ENCODE measurements at places on chromosomes 3 and 15.
A peak's percentile ranks its signal among the peaks of the same experiment; 100 is the strongest.

DNA sequence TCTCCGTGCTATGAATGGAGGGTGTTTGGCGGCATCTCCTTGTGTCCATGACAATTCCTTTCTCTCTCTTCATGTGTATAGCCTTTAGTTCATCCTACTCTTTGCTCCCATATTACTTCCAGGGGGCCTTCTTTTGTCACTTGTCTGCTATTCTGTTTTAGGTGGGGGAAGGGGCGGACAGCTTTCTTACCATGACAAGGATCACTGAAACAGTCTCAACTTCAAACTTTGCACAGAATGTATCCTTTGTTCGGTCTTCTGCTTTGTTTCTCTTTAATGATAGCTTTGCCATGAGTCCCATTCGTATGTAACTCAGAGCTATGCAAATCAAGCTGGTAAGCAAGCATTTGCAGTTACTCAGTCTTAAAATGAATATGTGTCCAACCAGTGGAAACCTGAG lies 294.2 kb downstream of the TIGIT start:
- no peak for DNase-seq

GRCh38 chr15:29849218-29849617 lies 26.9 kb upstream of the TJP1 start:
- no peak for DNase-seq

DNA sequence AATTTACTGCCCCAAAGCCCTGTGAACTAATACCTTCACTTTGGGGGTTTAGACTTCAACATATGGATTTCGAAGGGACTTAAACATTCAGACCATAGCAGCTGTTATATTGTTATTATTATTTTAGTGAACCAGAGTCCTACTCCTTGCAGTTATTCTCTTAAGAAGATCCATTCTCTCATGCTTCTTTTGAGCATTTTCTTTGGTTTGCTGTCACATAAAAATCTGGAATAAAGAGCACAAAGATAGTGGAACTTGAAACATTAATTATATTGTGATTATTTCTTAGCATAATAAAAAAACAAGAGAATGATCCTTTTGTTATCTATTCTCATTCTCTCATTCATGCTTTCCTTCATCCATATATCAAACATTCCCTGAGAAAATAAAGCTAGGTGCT lies 166.4 kb upstream of the GBE1 start:
- no peak for DNase-seq

DNA sequence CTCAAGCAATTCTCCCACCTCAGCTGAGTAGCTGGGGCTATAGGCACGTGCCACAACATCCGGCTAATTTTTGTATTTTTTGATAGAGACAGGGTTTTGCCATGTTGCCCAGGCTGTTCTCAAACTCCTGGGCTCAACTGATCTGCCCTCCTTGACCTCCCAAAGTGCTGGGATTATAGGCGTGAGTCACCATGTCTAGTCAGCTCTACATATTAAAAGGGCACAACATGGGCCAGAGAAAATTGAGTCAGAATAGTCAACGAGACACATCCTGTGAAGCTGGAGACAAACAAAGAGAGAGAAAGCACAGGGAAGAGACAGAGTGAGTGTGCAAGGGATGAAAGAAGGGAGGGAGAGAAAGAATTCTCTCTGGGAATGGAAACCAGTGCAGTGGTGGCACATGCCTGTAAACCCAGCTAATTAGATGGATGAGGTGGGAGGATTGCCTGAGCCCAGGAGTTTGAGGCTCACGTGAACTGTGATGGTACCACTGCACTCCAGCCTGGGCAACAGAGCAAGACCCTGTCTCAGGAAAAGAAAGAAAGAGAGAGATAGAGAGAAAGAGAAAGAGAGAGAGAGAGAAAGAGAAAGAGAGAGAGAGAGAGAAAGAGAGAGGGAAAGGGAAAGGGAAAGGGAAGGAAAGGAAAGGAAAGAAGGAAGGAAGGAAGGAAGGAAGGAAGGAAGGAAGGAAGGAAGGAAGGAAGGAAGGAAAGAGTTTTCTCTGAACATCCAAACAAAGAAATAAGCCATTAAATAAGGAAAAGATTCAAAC lies 107.2 kb upstream of the SLC25A36 start:
- no peak for DNase-seq

GRCh38 chr15:49916998-49917397 lies 202.0 kb downstream of the ATP8B4 start:
- DNase-seq: no peak

GRCh38 chr3:48835650-48836366 lies 11.9 kb downstream of the PRKAR2A start:
- no peak for DNase-seq

DNA sequence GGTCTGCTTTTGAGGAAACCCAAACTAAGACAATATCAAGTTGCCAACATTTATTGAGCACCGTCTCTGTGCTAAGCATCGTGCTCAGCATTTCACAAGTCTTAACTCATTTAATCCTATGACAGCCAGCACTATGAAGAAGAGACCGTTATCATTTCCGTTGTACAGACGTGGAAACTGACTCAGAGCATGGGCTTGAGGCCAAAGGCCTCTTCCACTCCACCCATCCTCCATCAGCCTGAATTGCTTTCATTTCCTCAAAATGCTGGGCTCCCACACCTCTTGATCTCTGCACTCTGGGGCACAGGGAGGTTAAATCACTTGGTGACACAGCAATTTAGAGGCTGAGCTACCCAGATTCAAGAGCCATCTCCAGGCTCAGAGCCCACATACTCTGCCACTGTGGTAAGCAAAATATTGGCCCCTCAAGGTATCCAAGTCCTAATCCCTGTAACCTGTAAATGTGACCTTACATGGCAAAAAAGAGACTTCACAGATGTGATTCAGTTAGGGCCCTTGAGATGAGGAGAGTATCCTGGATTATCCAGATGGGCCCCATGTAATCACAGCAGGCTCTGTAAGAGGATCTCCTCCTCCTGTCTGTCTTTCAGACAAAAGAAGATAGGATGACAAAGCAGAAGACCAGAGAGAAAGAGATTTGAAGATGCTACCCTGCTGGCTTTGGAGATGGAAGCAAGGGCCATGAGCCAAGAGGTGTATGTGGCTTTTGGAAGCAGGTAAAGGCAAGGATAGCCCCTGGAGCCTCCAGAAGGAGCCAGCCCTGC lies 24.3 kb upstream of the FLNB start:
- no peak for DNase-seq

DNA sequence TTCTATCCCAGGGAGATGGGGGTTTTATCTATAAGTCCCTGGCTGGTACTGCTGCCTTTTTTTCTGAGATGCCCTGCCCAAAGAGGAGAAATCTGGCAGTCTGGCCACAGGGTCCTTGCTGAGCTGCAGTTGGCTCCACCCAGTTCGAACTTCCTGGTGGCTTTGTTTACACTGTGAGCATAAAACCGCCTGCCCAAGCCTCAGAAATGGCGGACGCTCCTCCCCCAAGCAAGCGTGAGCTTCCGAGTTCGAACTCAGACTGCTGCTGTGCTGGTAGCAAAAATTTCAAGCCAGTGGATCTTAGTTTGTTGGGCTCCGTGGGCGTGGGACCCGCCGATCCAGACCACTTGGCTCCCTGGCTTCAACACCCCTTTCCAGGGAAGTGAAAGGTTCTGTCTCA lies 126.8 kb upstream of the SUCLG2 start:
- DNase-seq: no peak

DNA sequence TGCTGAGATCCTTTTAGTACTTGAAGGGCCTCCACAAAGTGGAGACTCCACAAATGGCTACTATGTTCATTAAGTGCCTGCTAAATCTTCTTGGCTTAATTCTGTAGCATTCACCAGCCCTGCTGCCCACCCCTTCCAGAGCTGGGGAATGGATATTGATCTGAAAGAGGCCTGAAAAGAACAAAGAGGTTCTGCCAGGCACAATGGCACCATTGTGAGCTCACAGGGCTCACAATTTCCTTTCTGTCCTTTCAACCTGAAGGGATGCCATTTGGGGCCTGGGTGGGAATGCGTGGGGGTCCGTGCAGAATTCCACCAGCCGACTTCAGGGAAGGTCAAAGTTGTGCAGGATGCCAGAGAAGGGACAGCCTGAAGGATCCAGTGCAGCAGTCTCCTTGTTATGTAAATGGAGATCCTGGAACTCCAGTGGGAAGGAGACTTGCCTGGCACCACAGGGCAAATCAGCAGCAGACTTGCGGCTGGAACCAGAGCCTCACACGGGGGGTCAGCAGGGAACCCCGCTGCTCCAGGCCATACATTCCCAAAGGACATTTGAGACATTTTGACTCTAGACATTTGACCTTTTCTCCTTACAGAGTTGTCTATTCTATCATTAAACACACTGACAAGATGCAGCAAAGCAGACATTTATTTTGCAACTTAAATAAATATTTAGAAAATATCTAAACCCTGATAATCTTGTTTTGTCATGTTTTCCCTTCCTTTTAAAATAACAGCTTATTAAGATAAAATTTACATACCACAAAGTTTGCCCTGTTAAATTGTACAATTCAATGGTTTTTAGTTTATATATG lies 21.5 kb upstream of the MORF4L1 start:
- DNase-seq: no peak

DNA sequence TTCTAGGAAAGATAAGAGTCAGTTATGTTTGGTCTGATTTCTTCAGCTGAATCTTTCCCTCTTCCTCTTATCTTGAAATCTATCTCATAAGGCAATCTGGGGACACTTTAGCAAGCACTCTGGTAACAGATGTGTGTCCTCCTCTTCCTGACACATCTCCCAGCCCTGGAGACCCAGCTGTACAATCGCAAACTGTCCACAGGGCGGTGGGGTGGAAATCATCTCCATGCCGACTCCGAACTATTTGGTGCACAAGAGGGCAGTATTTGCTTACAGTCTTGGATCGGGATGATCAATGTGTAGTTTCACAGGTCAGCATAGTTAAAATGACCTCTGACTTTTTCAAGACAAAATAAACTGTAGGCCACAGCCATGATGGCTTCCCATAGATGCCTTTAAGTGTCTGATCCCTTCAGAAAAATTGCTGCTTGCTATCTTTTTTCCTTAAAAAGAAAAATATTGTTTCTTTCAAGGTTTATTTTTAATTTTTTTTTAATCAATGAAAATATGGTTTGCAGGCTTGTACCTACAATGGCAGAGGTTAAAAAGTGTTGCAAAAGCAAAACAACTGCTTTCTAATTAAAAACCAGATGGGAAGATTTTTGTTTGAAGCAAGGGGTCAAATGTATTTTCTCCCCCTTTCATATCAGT lies 17.7 kb downstream of the EEFSEC start:
- DNase-seq: peak; percentile 74

GRCh38 chr15:65530318-65531111 lies at the start of gene HACD3:
Gene HACD3, plus strand, starts transcription at chr15:65530463. Its CDS starts 169 bp downstream, at chr15:65530632.
- DNase-seq: peak; percentile 47

- DNase-seq: no peak
These were observed 22.5 kb downstream of the GLB1 start for GRCh38 chr3:33074217-33075067.

DNA sequence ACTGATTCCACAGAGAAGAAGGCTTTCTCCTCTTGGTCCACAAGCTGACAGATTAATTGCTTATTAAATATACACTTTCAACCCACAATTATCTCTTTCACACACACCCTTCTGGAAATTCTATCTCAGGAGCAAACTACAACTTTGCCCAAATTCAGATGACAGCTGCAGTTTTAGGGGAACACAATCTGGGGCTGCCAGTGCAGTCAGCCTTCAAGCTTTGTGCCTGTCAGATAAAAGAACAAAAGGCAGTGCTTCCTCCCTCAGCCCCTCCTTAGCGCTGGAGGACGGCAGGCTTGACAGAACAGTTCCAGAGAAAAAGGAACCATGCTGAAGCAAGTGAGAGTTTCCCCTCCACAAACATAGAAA lies 99.6 kb downstream of the TMCC1 start:
- no peak for DNase-seq

GRCh38 chr3:58052373-58053273 lies 44.4 kb downstream of the FLNB start:
- no peak for DNase-seq

GRCh38 chr3:149575213-149575960 lies 82.4 kb downstream of the WWTR1 start:
- DNase-seq: no peak

DNA sequence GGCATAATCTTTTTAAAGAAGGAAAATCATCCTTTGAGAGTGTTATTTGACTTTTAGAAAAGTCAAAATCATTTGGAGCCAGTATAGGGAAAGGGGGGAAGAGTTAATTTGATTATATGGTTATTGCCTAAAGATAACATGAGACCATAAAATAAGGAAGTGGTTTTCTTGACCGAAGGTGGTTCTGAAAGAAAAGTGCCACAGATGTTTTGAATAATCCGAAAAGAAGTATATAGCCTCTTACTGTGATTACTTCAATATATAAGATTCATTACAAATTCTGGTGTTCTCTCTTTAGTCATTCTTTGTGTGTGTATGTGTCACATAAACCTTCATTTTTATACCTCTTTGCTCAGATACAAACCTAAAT lies 1.1 kb downstream of the DNAJB11 start:
- DNase-seq: no peak

DNA sequence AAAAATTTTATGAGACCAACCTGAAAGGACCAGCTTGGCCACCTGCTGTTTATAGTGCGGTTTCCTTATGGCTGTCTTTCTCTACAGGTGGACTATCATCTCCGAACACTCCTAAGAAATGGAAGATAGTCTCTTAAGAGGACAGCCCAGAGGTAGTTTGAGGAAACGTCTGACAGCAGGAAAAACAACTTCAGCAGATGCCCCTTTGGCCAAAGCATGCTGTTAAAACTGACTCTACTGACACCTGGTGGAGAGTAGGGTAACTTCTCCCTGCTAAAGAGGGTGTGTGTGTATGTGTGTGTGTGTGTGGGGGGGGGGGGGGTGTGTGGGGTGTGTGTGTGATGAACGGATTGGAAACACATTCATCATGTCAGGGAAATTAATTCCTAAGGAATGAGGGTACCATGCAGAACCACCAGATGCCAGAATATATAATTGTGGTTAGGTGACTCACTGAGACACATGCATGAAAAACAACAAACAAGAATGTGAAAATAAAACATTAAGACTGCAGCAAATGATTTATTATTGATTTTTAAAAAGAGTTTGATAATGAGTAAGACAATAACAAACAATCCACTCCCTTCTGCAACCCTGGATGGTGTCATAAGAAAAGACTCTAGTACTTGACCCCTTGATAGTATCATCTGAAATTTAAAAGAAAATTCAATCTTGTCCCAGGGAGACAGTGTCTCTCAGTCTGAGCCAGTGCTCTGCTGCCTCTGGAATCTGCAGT lies 256.5 kb downstream of the THRB start:
- DNase-seq: no peak

DNA sequence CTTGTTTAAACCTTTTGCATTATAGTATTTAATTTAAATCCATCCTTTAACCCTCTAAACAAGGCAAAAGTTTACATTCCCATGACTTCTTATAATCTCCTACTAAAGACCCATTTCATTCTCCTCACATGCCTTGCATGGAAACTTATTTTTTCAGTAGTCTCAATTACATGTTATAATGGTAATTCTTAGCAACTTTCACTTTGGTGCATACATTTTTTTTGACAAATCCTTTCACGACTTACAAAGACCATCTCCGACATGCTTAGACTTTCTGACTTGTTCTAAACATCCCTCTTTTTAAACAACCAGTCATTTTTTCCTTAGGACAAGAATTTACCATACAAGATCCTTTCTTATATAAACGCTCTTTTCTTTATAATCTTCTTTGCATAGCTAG lies 615.4 kb upstream of the GBE1 start:
- DNase-seq: no peak

- DNase-seq: no peak
These were observed 286.4 kb upstream of the LYSMD4 start for GRCh38 chr15:100019601-100020000.

All from NCI-H1417 treated with DMSO at 0.1 percent for 48 hours (cell line).